NAMALWA (cell line): ENCODE measurements at places on chromosomes 4 and X.

- DNase-seq: no peak
Observed at GRCh38 chr4:74258963-74259362, 49.3 kb upstream of the EPGN start.

- no peak for DNase-seq
Observed at GRCh38 chr4:89582756-89583505, 254.0 kb downstream of the SNCA start.

DNA sequence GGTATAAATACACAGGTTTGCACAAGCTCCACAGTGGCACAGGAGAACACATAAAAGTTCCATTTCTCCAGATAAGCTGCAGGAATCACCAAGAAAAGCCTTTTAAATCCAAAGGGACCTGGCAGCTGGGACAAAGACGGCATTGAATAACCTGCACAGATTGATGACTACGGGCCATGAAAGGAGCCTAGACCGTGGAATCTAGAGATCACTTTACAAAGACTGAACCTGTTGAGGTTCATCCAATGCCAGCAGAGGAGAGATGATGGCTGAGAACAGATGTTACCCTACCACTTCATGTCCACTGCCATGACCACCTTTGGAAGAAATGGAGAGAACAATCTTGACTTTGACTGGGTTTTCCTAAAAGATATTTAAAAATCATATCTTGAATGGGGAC, 88.7 kb downstream of the PRSS12 start:
- no peak for DNase-seq

DNA sequence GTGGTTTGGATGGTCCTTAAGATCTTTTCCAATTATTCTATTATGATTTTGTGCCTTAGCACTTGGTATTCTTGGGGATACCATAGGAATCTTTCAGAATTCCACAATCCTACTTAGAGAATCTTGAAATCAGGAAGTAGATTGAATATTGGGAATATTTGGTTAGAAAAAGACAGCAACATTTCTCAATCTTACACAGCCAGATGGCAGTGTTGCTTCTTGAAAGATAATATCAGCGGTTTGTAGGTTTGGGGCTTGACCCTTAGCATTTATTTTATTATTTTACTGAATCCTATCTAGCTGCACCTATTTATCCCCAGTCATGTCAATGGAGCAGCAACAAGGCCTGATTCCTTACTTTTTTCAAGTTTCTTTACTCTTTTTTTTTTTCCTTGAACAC, 28.6 kb downstream of the MAGEB1 start:
- peak; percentile 3 for DNase-seq

DNA sequence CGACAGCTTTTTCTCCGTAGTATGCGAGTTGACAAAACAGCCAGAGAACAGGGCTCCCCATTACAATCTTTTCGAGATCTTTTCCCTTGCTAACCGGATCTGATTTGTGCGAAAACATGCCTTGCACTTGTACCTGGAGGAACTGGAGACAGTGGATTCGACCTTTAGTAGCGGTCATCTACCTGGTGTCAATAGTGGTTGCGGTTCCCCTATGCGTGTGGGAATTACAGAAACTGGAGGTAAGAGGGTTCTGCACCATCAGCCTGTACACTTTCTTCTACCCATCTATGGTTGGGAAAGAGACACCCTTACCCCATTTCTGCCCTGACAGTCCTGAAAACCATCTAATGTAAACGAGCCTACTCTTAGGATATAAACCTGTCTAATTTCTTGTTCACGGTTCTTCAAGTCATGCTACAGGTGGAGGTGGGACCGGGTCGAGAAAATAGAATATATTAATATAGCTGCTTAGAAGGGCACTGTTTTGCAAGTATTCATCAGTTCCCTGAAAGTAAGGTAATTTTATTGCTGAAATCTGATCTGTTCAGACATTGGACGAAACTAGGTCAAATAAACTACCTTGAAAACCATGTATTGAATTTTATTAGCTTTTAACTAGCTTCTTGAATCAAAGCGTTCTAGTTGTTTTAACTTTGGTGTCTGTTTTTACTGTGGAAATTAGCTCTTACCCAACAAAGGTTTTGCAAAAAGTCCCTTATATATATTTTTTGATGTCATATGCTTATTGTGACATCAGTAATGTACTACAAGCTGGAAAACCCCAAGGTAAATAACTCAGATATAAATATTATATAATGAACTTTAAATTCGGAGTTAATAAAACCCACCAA, 869 bp downstream of the TMEM184C start:
- DNase-seq: no peak

DNA sequence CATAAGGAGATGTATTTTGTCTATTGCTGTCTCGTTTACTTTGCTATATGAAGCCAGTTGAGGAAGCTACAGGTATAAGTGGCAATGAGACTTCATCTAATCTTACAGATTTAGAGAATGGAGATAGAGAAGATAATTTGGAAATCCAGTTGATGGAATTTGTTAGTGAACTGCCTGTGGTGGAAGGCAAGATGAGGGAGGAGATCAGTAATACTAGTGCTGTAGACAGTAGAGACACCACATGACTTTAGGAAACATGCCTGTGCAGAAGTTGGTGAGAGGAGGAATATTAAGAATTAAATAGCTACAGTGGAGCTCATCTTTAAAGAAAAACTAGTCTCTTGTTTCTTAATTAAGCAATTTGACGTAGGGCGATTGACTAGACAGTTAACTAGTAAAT, 51.3 kb downstream of the RBPJ start:
- DNase-seq: no peak

GRCh38 chr4:70725633-70726032, 3.9 kb downstream of the RUFY3 start:
- DNase-seq: no peak

DNA sequence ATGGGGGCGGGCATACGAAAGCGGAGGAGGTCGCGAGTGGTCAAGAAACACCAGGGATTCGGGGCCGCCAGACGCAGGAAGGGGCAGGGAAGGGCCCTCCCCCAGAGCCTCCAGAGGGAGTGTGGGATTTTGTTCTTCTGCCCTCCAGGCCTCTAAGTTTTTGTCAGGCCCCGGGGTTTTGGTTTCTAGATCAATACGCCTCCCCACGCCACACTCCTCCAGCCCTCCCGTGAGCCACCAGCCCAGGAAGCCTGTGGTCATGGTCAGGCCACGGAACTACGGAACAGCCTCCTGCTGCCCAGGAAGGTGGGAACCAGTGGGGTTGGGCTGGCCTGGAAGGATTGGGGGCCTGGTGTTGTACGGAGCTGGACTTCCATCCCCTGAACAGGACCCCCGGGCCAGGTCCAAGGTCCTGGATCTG, 38.4 kb downstream of the CPLX1 start:
- DNase-seq: no peak

GRCh38 chr4:145563293-145563985, 55.7 kb upstream of the MMAA start:
- DNase-seq: no peak

DNA sequence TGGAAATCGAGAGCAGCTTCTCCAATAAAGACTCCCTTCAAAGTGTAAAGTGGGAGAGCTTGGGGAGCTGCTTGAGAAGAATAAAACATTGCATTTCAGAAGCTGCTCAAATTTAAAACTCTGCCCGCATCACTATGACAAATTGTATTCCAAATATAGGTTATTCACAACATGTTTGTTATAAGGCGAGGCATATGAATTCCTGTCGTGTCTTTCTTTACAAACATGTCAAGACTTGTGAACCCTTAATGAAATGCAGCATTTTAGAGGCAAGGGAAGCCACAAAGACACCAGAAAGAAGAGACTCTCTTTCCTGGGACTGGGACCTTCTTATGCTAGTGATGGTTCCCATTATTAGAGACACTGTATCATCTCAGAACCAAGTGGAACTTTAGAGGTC, 311.2 kb downstream of the DHX15 start:
- no peak for DNase-seq

GRCh38 chrX:110786486-110786885, 9.1 kb downstream of the CHRDL1 start:
- DNase-seq: no peak

DNA sequence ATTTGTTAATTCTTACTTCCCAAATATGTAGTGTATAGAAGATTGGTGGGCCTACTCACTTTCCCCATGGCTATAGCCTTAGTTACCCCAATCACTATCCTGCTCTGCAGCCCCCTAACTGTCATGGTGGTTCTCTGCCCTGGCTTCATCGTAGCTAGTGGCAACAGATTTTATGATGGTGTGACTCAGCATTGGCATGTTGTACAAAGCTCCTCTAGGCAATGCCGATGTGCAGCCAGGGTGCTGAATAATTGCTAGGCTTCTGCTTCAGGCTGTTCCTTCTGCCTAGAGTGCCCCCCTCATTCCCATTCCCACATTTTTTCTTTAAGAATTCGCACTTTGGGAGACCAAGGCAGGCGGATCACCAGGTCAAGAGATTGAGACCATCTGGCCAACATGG, 35.2 kb downstream of the AFF2 start:
- no peak for DNase-seq

- no peak for DNase-seq
Observed at GRCh38 chrX:121307449-121307848, 260.0 kb downstream of the GLUD2 start.

DNA sequence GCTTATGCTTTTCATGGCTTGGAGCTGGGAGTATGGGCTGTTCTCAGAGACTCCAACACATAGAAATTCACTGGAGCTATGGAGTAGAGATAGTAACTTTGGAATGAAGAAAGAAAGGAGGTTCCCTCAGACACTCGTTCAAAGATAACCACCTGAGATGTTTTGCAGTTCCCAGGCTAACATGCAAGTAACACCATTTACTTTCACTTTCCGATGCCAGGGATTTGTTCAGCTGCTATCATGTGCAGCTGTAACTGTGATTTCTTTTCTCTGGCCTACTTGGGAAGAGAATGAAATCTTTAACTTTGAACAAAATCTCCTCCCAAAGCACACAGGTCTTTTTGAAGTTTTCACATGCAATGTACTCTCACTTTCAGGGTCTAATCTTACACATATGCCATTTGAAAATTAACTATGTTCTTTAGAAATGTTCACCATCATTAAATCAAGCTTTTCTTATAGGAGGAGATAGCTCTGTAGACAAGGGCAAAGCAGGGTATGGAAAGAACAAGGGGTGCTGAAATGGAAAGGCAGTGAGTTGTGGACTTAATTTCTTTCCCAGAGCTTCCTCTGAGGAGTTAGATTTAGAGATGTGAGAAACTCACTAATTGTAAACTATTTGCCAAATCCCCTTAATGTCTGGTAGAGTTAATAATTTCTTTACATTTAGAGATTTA, 514.3 kb downstream of the PDHA2 start:
- DNase-seq: no peak

DNA sequence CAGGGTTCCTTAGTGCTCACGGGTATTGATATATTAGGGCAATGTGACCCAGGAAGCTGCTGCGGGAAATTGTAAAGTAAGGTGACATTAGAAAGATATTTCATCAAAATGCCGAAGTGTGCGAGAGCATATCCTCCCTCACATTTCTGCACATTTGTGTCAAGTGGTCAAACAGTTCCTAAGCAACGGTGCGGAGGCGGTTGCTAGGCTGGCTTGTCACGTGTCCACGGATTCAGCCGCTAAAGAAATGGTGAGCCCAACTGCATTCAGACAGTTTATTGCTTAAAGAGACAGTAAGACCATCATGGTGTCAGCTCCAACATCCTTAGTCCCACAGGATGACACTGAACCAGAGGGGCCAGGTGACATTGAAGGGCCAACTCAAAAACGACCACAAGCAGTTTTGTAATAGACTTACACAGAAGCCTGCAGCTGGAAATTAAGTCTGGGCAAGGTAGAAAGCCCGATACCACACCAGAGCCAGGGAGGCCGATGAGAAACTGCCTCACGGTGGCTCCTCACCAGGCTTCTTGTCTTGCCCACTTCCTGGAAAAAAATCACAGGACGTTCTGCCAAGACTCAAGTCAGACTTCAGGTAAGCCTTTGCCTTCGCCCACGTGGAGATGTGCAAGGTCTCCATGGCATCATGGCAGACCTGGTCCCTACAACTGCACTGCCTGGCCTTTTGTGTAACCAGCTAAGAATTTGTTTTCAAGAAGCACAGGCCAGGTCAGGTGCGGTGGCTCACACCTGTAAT, 50.4 kb downstream of the USP11 start:
- DNase-seq: peak; percentile 14

- DNase-seq: no peak
Observed at GRCh38 chrX:107107459-107107858, 11.2 kb downstream of the RBM41 start.

GRCh38 chrX:39952989-39953388, 144.8 kb downstream of the BCOR start:
- DNase-seq: peak; percentile 37

- DNase-seq: no peak
Observed at GRCh38 chr4:119211867-119212233, 663 bp upstream of the USP53 start.

DNA sequence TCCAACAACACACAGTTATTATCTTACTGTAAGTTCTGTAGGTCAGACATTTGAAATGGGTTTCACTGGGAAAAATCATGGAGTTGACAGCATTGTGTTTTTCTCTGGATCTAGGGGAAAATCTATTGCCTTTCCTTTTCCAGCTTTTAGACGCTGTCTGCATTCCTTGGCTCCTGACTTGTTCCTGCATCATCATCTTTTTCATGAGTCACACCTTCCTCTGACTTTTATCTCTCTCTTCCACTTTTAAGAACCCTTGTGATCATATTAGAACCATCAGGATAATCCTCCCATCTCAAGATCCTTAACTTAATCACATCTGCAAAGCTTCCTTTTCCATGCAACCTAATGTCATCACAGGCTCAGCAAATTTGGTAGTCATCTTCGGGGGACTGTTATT, 1454.8 kb downstream of the RPA4 start:
- DNase-seq: no peak

GRCh38 chrX:18937173-18937572, 46.7 kb downstream of the PHKA2 start:
- no peak for DNase-seq

- no peak for DNase-seq
Observed at GRCh38 chr4:136106753-136107152, 1425.5 kb downstream of the PCDH18 start.

DNA sequence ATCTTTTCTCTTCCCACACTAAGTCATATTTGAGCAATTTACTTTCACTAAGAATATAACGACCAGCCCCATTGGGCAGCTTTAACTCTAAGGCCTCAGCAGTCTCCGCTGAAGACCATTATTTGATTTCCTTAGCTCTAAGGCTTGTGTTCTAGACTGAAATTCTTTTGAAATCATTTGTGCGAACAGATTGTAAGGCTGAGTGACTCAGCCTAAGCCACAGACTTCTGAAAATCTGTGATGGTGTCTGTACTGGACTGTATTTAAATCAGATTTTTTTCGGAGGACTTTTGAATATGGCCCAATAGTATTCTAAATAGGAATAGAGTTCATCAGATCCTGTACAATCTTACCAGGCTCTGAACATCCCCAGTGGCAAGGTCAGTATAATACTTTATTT, 150.3 kb upstream of the TECRL start:
- no peak for DNase-seq

GRCh38 chrX:103811858-103812257, 20.2 kb downstream of the RAB9B start:
- DNase-seq: no peak

DNA sequence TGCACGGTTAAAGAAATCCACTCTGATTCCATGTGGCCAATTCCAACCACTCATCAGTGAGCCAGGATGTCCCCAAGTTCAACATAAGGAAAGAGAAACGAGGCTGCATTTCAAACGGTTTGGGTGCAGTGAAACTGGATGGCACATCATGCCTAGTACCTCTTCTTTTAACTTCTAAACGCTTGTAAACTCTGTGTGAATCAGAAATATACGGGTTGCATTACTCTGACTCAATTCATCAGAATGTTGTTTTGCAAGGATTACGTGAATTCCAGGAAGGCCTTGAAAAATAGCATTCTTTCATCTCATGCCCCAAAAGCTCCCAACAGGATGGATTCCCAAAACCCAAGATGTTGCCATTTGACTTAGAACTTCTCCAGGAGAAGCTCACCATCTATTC, 270.4 kb downstream of the LDB2 start:
- DNase-seq: no peak
